GM12865 (cell line): ENCODE measurements at places on chromosomes 11 and 22.
A peak's percentile ranks its signal among the peaks of the same experiment; 100 is the strongest.

DNA sequence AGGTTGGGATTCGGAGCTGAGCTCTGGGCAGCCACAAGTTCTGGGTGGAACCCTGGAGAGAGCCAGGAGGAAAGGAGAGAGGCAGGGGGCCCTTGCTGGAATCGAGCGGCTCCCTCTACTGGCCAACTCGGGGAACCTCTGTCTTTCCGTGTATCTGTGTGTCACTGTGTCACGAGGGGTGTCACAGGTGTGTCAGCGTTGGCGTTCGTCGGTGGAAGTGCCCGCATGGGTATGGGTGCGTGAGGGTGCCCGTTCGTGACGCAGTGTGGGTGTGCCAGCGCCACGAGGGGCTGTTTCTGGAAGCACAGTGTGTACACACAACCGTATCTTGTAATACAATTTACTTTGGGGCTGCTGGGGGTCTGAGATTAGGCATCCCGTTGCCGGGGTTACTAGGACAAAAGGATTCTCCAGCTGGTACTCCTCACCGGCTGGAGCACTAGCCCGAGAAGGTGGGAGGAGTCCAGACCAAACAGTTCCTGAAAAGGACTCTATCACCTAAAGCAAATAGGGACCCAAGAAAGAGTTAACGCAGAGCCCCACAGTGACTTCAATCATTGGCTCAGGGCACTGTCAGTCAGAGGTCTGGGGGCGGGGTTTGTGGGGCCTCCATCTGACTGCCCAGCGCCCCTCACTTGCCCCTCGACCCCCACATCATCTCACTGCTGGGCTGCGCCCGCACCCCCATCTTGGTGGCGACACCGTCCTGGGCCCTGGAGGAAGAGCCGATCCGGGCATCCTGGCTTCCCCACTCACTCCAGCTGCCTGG is 2.6 kb upstream of the BCL9L start:
- DNase-seq, result peak; percentile 93

DNA sequence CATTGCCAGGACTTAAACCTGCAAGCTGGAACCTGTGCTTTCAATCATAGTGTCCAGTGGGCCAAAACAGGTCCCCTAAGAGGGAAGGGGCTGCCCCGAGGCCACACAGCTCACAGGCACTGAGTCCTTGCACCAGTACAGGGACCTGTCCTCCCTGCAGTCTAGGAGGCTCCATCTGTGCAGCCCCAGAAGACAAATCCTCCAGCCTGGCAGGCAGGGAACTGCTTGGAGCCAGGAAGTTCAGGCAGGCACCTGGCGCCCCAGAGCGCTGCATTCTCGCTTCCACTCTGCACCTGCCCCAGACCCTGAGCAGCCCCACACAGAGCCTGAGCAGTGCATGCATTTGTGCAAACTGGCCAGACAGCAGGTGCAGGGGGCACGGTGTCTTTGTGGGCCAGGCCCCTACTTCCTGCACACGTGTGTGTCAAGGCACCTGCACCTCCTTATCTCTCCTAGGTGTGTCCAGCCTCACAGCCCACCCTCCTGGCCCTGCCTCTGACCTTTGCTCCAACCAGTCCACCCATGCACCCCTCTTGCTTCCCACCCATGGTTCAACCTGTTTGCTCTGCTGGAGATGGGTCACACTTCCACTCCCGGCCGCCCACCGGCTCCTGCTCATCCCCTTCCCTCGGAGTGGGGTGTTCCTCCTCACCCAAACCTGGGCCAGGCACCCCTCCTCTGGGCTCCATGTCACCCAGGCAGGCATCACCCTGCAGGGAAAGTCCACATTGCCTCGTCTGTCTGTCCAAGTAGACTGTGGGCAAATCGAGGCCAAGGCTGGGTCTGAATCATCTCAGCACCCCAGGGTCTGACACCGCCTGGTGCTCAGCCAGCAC is 19.0 kb downstream of the LINC01488 start:
- no peak for DNase-seq

GRCh38 chr11:65040520-65040846 is 527 bp upstream of the SAC3D1 start:
- no peak for DNase-seq

DNA sequence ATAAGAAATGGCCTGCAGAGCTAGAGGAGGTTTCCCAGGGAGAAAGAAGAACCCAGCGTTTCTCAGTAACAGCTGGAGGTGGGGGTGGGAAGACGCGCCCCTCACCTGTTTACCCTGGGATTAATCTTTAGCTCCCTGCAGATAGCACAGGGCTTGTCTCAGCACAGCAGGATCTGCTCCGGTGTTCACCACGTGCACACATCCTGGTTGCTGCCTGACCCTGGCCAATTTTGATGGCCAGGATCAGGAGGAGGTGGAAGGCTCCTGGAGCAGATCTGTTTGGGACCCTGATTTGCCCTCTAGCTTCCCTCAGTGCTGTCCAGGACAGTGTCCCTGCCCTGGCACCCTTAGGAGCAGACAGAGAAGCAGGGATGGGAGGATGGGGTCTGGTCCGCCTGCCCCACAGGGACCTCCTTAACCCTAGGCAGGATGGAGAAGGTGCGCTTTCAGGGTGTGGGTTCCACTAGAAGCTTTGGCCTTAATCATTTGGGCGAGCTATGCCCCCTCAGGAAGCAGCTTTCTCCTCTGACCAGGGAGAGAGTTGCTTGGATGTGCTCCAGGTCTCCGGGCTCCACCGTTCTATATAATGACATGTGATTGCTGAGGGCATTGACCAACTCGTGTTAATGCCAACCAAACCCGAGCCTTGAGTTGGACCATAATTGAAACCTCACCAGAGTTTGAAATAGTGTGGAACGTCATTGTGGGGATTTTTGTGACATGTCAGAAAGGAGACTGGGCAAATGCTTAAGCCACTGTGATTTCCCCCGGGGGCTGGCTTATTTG is 19.3 kb downstream of the UPB1 start:
- DNase-seq, result peak; percentile 76

DNA sequence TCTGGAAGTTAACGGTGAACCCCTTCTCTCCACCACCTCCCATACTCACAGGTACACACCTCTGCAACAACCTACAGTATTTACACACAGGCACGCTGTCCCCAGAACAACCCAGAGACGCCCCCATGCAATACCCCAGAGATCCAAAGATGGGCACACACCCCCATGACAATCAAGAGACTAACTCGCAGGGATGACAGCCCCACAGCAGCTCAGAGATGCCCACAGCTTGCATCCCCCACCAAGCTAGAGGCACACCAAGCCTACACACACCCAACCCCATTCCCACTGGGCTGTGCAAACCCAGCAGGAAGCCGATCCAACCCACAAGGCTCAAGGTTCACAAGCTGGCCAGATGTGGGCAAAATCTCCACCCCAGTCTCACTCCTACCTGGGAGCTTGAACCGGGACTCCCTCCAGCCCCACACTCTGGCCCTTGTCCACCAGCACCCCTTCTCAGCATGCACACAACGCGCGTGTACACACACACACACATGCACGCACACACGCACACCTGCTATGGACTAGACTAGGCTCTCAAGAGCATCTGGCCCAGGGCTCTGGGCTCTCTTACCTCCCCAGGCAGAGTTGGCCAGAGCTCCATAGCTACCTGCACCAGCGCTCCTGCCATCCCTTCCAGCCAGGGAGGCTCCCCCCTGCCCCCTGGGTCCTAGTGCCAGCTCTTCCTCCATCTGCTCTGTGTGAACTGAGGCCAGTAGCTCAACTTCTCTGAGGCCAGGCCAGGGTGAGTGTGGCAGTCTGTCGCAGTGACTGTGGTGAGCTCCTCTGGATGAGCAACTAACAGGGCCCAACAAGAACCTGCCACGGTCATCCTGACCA is 11.5 kb downstream of the STARD10 start:
- DNase-seq, result no peak

DNA sequence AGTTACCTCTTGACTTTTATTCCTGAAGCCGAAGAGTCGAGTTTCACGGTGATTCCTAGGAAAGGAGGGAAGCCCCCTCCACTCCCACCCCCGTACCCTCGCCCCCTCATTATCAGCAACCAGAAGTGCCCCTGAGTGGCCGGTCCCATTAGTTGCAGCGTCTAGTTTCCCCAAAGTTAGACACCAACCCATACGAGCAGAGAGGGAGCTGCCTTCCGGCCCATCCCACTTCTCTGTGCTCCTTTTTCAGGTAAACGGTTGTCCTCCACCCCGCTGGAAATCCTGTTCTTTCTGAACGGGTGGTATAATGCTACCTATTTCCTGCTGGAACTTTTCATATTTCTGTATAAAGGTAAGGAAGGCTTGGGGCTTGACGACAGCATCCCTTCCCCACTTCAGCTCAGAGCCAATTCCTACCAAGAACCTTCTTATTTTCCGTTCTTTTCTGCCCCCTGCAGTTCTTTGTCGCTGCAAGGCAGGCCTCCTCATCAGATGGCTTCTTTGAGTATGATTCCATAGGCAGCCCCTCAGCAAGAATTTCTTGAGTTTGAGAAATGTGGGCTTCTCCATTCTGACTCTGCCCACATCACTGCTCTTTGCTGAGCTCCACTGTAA is 701 bp downstream of the TMEM216 start:
- peak; percentile 30 for DNase-seq
